Fibroblast of the aortic adventitia (primary cell): ENCODE measurements at places on chromosomes 2 and 18. TPM values are rescaled to one million over a fixed set of nuclear protein-coding genes. Genes with fewer than 3 reads are reported as not detected.

TEX44 gene
- total RNA-seq = not detected in 2 replicates

GRCh38 chr2:71453404-71454220 is at the start of gene DYSF:
Gene DYSF, plus strand, starts transcription at chr2:71453561.
- DNase-seq = peak; percentile 17

NAGK gene
- 58.1 and 63.0 TPM in 2 replicates for total RNA-seq

DNA sequence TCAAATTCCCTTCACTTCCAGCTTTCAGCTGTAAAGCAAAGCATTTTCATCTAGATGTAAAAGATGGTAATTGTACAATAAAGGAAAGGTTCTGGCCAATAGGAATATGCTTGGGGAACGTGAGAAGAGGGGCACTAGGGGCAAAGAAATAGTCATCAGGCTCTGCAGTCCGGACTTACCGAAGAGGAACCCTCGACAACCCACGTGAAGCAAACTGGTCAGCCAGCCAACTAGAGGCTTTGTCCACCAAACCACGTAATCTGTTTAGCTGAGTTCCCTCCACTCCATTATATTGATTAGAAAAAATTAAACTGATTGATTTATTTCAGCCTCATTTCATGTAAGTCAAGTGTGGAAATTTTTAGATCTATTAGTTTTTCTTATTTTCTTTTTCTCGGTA is 300.4 kb upstream of the FANCL start:
- no peak for DNase-seq

LOXL3 gene
- 11.9 and 18.5 TPM in 2 replicates for total RNA-seq

CD28 gene
- total RNA-seq = not detected in 2 replicates

DNA sequence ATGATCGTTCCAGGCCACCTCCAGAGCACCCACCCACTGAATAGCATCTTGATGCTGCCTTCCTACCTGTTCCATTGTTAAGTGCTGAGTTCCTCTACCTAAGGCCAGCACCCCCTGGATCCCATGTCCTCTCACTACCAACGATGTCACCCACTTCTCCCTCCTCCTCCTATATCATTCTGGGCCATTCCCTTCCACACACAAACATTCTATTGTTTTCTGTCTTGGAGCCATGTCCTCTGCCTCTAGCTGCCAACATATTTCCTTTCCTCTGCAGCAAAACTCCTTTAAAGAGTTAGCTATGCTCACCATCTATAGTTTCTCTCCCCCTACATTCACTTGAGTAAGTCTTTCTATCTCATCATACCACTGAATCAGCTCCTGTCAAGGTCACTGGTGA is 64.0 kb upstream of the ACKR3 start:
- DNase-seq = no peak

MROH2A gene
- total RNA-seq = under 0.01 TPM in 1 of 2 replicates, not detected in the other

SDC1 gene
- 4.6 and 13.0 TPM in 2 replicates for total RNA-seq

DNA sequence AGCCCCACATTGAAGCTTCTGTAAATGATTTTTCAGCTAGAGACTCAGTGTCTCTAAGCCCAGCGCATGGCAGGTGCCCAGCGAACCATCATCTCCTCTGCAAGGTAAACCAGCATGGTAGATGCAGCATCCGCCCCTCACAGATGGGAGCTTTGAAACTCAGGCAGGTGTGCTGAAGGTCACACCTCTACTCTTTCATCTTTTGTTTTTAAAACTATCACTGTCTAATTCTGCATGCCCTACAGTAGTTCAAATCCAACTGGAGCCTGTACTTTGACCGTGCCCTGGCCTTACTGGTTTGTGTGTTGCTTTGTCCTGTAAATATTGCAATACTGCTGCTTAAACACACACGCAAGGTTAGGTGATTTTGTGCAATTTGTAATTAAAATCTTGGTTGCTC is 831.1 kb downstream of the GALR1 start:
- DNase-seq = no peak

DNA sequence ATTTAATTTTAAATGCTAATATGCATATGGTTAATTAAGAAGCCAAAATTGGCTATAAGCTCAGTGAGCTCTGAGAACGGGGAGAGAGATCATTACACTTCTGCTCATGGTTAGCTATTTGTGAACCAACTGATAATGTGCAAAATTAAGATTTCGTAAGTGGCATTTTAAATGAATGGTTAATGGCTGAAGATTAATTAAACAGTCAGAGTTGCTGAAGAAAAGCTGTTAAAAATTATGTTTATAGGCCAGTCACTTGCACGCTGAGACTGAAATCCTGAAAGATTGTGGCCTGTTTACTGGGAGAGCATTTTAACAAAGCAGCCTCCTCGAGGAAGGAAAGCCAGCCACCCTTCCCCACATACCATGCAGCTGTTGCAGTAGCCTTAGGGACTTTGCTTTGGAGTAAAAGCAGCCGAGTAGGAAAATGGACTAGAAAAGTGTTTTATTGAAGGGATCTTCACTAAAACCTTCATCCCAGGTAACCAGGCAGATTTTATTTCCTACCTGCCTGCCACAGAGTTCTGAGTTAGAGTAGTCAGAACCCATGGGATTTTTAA is 218.8 kb upstream of the NRP2 start:
- DNase-seq = no peak

DNA sequence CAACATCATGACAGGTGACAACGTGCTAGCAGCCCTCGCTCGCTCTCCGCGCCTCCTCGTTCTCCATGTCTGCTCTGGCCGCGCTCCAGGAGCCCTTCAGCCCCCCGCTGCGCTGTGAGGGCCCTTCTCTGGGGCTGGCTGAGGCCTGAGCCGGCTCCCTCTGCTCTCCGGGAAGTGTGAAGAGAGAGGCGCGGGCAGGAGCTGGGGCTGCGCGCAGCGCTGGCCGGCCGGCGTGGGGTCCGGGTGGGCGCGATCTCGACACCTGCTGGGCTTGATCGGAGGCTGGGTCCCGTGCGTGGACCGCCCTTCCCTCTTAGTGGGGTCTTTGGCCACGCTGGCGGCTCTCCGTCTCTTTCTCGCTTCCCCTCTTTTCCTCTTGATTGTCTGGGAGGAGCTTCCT is 195.5 kb downstream of the ANKRD30BL start:
- DNase-seq = no peak

DNA sequence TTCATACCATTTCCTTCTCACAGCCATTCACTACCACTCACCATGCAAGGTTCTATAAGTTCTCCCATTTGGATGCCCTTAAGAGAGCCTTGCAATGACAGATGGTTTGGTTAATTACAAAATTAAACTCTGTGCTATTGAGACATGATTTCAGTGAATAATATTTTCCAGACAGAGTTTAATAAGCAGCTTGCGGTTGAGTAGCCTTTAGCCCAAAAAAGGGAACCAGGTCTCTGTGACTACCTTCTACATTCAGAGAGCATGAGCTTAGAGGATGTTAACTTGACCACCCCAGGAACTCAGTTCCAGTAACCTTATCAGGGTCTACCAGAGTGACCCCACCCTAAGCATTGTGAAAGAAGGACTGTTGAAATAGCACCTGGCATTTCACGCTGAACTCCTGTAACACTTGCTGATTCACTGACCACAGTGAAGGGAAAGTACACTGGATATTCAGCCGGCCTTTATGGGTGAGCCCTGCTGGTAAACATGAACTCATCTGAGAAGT is 1173.1 kb upstream of the ZEB2 start:
- DNase-seq = peak; percentile 96

EPB41L5 gene
- total RNA-seq = 5.9 and 16.8 TPM in 2 replicates

GRCh38 chr18:45854036-45854586 is 28.6 kb downstream of the SIGLEC15 start:
- no peak for DNase-seq

ANKRD36C gene
- total RNA-seq = 69.1 and 94.5 TPM in 2 replicates

- DNase-seq = peak; percentile 66
Observed at GRCh38 chr2:23498943-23499342, 114.0 kb downstream of the KLHL29 start.

DNA sequence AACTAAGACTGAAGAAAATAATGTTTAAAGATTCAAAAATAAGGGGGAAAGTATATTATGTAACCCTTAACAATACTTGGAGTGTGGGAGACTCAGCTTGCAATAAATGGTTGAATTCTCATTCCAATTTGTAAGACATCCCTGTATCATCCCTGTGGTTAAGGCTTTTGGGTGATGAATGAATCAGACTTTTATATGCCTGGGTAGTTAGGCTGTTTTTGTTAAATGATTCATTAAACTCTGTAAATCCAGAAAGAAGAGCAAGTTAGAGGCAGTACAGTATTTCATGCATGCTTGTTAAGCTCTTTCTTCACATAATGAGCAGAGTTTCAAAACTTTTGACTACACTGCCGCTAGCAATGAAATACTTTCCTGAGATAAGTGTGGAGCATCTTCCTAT is 948.8 kb downstream of the SOCS6 start:
- no peak for DNase-seq

- DNase-seq = no peak
Observed at GRCh38 chr2:4053769-4054493, 350.6 kb downstream of the DCDC2C start.

GRCh38 chr2:23545396-23545795 is 160.4 kb downstream of the KLHL29 start:
- peak; percentile 59 for DNase-seq

- no peak for DNase-seq
Observed at GRCh38 chr2:23157812-23158211, 227.2 kb upstream of the KLHL29 start.

SLC4A5 gene
- 0.25 and 0.45 TPM in 2 replicates for total RNA-seq

PSMA8 gene
- total RNA-seq = not detected in 2 replicates

DNA sequence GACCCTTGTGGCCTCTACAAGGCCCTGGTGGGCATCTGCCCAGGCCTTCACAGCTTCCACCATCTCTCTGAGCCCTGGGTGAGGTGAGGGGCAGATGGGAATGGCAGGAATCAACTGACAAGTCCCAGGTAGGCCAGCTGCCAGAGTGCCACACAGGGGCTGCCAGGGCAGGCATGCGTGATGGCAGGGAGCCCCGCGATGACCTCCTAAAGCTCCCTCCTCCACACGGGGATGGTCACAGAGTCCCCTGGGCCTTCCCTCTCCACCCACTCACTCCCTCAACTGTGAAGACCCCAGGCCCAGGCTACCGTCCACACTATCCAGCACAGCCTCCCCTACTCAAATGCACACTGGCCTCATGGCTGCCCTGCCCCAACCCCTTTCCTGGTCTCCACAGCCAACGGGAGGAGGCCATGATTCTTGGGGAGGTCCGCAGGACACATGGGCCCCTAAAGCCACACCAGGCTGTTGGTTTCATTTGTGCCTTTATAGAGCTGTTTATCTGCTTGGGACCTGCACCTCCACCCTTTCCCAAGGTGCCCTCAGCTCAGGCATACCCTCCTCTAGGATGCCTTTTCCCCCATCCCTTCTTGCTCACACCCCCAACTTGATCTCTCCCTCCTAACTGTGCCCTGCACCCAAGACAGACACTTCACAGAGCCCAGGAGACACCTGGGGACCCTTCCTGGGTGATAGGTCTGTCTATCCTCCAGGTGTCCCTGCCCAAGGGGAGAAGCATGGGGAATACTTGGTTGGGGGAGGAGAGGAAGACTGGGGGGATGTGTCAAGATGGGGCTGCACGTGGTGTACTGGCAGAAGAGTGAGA is 2.0 kb downstream of the PROC start:
- DNase-seq = no peak

GRCh38 chr2:176923205-176923604 is 289.4 kb upstream of the HNRNPA3 start:
- no peak for DNase-seq

DNA sequence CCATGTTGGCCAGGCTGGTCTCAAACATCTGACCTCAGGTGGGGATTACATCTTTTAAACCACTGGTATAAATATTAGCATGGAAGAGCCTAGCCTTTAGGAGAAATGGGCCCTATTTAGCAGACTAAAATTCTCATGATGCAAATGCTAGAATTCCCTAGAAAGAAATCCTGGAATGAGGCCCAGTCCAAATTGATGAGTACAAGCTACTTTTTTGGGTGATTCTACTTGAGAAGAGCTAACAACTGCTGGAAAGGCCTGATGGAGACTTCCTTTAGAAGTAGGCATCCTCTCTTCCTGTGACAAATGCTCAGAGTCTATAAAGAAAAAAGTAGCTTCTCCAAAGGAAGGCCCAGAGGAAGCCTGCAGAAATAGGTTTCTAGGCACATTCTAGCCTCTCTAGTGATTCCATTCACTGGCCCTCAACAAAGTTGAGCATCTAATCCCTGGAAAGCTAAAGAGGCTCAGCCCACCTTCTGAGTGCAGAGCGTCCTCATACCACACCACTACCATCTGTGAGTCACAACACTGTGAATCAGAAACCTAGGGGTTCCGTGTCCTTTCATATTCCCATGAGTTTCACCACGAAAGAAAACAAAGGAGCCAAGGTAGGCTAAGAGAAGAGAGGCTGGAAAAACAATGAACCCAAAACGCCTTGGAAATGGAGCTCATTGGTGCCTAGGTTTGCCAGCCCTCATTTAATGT is 183.1 kb downstream of the C1D start:
- DNase-seq = peak; percentile 51

GRCh38 chr18:56302156-56302555 is 336.2 kb downstream of the TXNL1 start:
- no peak for DNase-seq

DNA sequence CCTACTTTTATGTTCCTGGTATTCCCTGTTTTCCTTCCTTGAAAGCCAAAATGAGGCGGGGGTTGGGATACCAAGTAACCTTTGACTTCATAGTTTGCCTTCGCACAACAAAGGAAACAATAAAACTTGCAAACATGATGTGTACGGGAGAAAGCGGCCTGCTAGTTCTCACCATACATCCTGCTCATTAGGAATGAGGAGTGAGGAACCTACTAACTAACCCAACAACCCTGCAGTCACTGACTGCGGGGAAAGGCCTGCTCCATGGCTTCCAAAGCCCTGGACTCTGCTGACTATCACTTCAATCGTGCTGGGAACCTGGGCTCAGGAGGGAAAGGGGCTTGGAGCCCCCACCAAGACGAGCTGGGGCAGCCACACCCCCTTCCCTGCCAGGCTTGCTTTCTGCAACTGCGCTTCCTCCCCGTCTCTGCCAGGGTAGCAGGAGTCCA is 24.2 kb downstream of the RPL31 start:
- DNase-seq = no peak

AMER3 gene
- total RNA-seq = not detected in 2 replicates

- DNase-seq = peak; percentile 10
Observed at GRCh38 chr2:170216981-170217380, 39.0 kb downstream of the MYO3B start.

CCDC178 gene
- total RNA-seq = 0.72 and 0.74 TPM in 2 replicates

DSC3 gene
- total RNA-seq = 0.09 and 12.1 TPM in 2 replicates

- no peak for DNase-seq
Observed at GRCh38 chr2:29269765-29270109, 154.5 kb downstream of the CLIP4 start.

GRCh38 chr2:192546565-192546964 is 351.8 kb upstream of the TMEFF2 start:
- no peak for DNase-seq

DNA sequence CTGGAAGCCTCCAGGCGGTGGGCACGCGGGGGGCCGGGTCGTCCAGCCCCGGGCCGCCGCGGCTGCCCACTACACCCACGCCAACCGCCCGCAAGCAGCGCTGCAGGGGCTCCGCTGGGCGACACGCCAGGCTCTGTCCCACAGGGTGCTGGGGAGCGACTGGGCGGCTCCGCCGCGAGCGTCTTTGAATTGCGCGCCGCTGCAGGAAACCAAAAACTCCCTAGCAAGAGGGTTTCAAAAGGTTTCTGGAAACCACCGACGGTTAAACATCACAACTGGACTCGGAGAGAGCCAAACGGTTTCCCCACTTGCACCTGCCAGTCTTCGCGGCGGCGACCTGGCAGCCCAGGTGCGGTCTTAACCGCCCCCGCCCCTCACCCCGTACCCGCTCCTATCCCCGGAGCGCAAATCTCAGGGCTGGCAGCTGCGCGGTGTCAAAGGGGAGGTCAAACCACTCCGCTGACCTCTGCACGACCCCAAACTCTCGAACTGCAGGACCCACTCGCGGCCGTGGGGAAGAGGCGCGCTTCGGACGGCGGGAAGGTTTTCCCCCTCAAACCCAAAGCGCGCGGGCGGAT is 1.0 kb downstream of the CXCR4 start:
- DNase-seq = no peak

GRCh38 chr2:231634951-231635875 is 42.5 kb downstream of the TEX44 start:
- DNase-seq = peak; percentile 38
